ENCODE measurements at places on chromosomes 13 and 19.
A peak's percentile ranks its signal among the peaks of the same experiment; 100 is the strongest.

DNA sequence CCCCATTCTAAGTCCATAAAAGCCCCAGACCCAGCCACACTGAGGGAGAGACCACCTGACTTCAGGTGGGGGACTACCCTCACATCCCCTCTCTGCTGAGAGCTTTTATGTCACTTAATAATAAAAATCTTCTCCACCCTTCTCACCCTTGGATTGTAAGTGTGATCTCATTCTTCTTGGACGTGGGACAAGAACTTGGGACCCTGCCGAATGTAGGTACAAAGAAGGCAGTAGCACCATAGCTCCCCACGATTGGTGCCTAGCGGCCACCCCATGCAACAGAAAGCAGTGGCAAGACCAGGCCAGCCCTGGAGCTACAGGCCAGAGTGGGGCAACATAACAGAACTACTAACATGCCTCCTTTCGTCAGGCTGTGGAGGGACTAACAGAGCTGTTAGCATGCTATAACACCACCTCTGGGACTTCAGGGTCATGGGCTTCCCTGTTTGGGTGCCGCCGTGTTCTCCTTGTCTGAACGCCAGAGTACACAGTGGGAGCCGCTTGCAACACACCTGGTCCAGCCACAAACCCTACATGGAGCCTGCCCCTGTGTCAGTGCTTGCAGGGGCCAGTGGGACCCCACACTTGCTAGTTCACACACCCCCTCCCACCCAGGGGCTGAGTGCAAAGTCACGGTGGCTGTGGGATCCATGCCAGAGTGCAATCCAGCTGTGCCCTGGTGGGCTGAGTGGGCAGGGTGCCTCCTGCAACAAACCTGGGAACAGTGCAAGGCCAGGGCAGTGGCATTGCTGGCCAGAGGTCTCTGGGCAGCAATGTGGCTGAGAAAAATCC lies 5.2 kb upstream of the FBXO17 start:
- DNase-seq = no peak

GRCh38 chr13:113806104-113806471 lies 47.1 kb downstream of the TMEM255B start:
- DNase-seq = no peak

- no peak for DNase-seq
Measured at GRCh38 chr13:20939662-20940061, 37.1 kb upstream of the XPO4 start.

- DNase-seq = no peak
Measured at GRCh38 chr19:43997631-43998290, 5.0 kb upstream of the ZNF230 start.

DNA sequence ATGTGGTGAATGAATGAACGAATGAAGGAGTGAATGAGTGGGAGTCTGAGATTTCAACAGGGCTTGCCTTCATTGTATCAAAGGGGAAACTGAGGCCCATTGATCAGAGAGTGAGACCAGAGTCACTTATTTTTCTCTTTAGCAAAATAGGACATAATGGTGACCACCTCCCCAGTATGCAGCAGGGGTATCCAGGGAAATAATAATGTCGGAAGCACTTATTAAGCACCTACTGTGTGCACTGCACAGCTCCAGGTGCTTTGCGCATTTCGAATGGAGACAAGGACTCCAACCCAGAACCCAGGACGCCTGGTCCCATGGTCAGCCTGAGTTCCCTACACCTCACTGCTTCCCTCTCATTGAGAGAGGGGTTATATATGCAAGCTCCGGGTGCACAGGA lies 26.8 kb upstream of the SEMA6B start:
- DNase-seq = no peak

- no peak for DNase-seq
Measured at GRCh38 chr19:44876930-44877535, 14.0 kb upstream of the TOMM40 start.

GRCh38 chr13:39810091-39810877 lies 154.8 kb downstream of the COG6 start:
- DNase-seq = no peak

DNA sequence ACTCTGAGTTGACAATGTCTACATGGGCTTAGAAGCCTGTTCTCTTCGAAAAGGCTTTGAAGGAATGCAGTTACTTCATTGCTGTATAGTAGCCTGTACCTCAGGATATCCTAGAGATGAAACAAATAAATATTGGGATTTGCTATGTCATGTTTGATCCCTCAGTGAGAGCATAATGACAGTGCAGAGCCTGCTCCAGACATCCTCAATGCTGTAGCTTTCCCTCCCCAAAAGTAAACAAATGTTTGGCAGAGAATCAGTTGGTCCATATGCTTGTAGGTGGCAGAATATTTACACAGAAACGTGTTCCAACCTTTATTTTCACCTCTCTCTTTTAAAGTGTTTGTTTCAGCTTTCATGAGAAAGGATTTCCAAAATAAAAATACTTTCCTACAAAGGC lies 515.3 kb upstream of the SGCG start:
- DNase-seq = no peak

- peak; percentile 24 for DNase-seq
Measured at GRCh38 chr19:771332-771785, 20.4 kb downstream of the MISP start.

DNA sequence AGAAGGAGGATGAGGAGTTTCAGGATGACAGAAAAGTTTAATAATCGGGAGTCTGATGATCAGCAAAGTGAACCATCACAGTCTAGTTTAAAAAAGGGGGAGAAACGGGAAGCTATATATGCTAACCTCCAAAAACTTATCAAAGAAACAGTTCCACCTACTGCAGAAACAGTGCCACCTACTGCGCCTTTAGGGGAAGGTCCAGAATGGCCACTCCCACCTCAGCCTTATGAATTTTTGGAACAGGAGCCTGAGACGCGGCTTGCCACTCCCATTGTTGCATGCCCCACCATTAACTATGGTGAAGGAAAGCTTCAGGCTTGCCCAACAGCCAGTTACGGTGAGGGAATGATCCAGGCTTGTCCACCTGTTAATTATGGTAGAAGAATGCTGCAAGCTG lies 929.0 kb downstream of the SLITRK6 start:
- no peak for DNase-seq

DNA sequence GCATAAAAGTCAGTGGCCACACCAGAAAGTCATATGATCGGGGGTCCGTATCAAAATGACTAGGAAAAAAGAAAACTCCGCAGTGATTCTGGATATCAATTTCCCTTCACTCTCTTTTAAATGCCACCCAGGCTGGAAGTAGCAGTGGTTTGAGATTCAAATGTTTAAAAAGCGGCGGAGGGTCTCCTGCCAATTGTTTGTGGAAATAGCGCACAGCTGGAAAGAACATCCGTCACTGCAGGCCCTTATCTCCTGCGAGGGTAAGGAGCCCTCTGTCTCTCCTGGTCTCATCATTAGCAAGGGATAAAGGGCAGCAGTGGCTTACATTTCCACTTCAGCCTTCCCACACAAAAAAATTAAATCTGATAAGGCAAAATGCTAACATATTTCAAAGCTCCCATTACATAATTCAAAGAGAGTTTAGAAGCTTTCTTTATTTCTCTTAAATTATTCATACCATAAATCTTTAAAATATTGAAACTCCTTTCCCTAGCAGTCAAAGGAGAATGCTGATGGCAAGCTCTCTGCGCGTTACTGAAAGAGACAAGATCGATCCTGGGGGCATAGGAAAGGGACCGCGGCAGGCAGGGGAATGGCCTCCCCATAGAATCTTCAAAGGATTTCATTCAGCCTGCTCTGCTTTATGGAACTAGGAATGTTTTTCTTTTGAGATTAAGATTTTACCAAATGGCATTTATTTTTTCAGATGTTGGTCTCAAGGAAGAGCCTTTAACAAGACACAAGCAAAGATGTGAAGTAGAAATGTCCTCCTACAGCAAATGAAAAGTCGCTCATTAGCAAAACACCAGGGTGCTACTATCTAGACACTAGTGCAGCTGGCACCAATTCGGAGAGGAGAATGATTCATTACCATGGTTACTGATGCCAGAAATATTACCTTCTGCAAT lies 35.0 kb downstream of the AMER2 start:
- DNase-seq = no peak

GRCh38 chr13:111958612-111959395 lies 108.1 kb upstream of the SOX1 start:
- DNase-seq = no peak

GRCh38 chr13:41491436-41491835 lies 34.1 kb downstream of the RGCC start:
- DNase-seq = no peak

DNA sequence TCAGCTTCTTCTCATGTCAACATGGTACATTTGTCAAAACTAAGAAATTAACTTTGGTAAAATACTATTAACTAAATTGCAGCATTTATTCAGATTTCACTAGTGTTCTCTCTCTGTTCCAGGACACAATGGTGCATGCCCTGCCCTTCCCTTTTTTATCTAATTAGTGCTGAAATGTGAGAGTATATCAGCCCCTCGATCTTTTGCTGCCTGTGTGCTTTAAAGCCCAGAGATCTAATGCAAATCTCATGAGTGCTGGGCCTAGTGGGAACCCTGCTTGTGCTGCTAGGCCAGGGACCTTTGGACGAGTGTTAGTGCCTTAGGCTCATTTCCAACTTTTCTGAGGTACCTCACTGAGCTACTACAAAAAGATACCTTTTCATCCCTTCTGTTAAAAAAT lies 221.1 kb upstream of the EDNRB start:
- DNase-seq = no peak

- DNase-seq = no peak
Measured at GRCh38 chr13:53018690-53019647, 9.6 kb upstream of the OLFM4 start.

DNA sequence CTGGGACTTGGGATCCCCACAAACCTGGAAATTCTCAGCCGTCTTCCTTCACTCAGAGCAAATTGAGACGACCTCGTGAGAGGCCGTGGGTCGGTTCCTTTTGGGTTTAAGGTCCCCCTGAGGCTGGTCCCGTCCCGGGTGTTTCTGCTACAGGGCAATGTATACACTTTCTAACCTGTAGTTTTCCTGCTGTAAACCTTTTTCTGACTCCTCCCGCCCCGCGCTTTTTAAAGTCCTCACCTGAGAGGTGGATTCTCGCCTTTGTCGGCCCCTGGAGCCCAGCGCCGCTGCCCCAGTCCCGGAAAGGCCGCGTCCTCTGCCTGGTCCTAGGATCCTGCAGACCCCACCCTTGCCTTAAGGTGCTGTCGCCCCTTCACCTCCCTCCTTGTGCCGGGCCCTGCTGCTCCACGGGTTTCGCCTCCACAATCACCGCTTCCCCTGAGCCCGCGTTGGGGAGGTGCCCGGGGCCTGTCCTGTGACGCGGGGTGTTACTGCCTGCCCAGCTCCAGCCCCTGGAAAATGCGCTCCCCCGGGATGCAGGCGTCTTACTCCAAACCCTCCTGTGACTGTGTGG lies 391 bp downstream of the ZNF761 start:
- no peak for DNase-seq

DNA sequence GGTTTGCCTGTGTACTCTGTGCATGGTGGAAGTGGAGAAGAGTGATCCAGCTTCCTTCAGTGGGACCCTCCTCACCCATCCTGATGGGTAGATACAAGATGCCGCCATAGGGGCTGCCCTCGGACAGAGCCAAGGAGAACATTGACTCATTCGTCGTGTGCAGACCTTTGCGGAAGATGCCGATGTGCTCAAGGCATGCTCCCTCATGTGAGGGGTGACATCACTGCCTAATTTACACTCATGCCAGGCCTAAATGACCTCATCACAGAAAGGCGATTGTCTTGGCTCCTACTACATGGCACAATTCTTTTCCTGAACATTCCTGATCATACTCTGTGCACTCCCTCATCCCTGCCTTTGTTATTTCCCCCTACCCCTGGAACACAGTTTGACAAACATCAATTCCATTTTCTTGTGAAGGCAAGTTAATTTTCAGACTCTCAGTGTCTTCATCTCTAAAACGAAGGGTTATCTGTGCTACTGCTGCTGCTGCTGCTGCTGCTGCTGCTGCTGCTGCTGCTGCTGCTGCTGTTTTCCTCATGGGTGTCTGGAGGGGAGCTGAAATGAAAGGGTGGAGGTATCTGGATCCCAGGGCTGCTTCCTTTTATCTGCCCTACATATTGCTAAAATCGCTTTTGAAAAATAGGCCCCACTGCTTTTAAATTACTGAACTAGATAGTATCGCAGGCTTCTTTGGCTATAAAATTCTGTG lies 146.5 kb upstream of the ARGLU1 start:
- DNase-seq = no peak

DNA sequence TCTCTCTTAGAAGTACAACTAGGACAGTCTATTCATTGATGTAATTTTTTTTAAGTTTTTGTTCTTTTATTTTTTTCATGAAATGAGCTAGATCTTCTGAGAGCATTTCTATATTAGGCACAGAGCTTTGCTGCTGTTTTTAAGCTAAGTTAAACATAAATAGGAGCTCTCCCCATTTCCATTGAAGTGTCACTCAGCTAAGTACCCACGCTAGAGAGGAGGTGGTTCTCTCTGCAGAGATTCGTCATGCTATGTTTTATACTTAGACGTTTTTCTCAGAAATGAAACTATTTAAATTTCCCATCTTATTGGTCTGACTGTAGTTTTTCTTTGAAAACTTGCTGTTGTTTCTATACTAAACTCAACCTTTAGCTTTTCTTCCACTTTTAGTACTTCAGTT lies 271.5 kb downstream of the PCDH9 start:
- no peak for DNase-seq

GRCh38 chr13:49213997-49214916 lies 5.9 kb upstream of the MLNR start:
- peak; percentile 69 for DNase-seq

DNA sequence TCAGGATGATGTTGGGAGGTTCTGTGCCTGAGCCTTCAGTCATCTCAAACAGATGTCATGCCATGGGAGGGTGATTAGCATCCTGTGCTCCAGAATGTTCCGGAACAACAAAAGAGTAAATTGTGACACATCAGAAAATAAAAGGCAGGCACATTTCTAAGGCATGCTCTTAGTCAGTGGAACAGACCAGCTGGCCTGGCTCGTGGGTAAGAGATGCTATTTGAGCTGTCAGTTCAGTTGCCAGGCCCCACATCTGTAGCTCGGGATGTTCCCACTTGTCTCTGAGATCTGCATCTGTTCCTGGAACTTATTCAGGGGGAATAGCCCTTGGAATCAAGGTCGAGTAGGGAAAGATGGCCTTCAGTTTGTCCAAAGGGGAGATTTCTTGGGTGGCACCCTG lies 26.0 kb downstream of the OLFM4 start:
- DNase-seq = no peak

DNA sequence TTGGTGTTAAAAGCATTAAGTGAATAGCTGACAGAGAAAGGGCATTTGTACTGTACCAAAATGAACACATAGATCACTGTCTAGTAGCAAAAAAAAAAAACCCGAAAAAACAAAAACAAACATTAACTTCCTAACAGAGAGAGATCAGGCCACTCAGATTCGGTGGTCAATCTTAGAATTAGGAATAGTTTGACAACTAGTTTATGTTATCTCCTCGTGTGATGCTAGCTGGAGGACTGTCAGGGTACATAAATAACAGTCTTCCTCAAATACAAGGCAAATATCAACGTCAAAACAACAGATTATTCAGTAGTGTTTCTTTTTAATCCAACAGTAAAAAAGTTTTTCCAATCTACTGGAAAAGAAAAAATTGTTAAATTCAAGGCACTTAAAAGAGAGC lies 1.7 kb downstream of the ZMYM5 start:
- DNase-seq = no peak

- peak; percentile 22 for DNase-seq
Measured at GRCh38 chr19:6061376-6062130, 48.7 kb downstream of the RFX2 start.
